ENCODE measurements at places on chromosomes 4 and X.

- DNase-seq: no peak
Observed at GRCh38 chr4:164012396-164013027, 518.0 kb downstream of the TMA16 start.

DNA sequence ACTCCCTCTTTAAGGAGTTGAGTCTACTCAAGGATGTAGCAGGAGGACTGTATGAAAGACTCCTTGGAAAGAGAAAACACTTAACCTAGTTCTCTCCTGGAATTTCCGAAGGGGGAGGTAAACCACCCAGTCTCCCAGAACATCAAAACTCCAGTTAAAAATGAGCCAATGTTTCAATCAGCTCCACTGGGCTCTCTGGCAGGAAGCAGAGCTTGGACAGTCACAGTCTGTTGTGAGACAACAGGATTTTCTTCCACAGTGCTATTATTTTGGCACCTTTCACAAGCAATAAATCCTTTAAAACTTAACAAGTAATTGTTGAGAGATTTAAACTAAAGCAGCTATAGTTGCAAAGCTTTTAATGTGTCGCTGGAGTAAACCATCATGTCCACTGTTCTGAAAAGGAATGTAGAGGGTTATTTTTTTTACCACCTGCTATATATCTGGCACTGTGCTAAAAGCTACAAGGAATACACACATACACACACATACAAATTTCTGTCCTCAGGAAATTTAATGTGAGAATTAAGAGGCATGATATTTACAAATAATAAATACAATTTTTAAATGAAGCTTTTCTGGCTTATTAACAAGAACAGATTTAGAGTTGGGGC lies 229.2 kb upstream of the INTU start:
- no peak for DNase-seq

DNA sequence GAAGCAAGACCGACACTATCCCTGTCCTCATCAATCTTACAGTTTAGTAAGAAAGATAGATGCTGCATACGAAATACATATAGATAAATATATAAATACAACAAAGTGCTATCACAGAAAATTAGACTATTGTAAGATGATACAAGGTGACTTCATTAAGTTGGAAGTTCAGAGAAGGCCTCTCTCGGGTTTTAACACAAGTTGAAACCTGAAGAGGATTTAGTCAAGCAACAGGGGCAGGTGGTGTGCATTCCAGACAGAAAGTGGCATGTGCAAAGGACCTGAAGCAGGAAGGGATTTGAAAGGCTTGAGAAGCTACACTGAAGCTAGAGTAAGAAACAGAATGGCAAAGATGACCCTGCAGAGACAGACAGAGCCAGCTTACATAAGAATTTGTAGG lies 36.5 kb downstream of the USP46 start:
- DNase-seq: no peak

DNA sequence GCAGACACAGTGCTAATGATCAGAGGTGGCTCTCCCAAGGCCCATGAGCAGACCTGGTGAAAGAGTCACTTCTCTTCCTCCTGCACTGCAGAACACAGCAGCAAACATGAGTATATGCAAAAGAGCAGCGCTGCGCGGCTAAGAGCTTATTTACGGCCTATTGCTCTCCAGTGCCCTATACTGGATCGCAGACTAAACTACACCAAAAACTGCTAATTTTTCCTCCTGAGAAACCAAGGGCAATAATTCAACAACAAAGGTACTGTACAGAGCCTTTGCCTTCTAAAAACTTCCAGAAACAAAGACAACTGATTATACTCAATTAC lies 702.5 kb downstream of the ARAP2 start:
- no peak for DNase-seq

- DNase-seq: no peak
Observed at GRCh38 chrX:110588164-110588563, 207.5 kb downstream of the CHRDL1 start.

DNA sequence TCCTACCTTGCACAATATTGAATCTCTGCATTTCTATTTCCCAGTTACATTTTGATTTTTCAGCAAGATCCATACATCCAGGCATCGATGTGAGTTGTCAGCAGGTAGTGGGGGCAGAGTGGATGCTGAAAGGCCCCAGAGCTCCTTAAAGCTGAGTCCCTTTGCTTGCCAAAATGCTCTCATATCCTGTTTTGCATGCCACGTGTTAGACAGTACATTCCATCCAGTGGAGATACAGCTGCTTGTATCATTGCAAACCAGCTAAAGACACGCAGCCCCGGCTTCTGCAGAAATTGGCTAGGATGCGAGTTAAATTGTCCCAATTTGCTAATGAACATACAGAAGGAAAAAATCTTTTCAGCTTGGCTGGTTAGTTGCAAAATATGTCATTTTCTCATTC lies 179.6 kb upstream of the MXRA5 start:
- DNase-seq: no peak

DNA sequence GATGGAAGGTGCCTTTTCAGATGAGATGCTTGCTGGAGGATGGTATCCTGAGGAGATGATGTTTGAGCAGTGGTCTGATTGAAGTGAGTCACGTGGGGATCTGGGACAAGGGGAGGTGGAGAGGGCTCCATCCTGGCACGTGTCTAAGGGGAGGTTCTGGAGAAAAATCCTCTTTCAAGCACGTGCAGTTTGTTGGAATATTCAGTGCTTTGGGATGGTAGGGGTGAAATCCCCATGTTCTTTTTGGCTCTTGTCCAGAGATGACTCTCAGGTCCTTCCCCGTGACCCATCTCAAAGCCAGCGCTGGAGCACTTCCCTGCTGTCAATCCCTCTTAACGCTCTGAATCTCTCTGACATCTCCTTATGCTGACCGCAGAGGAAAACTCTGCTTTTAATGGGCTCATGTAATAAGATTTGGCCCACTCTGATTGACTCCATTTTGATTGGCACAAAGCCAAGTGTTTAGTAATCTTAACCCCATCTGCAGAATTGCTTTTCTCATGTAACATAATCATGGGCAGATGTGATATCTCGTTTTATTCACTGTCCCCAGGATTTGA lies 10.8 kb upstream of the KLKB1 start:
- DNase-seq: no peak

DNA sequence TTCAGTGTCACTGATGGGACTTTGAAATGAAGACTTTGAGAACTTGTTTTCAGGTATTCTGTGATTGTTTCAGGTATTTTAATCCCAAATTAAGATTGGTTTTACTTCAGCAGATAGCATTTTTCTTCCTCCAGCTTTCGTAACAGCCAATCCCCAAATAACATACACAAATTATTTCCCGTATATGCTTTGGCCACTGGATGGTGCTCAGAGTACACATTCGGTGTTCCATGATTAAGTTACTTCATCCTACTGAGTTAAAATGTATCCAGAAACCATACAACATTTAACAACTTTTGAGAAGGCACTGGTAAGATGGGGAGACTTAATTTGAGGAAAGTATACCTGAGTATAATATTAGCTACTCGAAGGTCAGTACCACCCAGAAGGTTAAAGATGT lies 233.4 kb upstream of the FAM47A start:
- DNase-seq: no peak

DNA sequence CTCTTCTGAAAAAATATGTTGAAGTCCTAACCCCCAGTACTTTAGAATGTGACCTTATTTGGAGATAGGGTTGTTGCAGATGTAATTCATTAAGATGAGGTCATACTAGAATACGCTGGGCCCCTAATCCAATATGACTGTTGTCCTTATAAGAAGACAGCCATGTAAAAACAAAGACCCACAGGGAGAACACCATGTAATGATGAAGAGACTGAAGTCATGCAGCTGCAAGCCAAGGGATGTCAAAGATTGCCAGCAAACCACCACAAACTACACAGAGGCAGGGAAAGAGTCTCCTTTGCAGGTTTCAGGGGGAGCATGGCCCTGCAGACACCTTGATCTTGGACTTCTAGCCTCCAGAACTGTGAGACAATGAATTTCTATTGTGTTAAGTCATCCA lies 37.4 kb downstream of the CXorf58 start:
- DNase-seq: no peak

GRCh38 chr4:85966373-85966772 lies 393.5 kb downstream of the MAPK10 start:
- no peak for DNase-seq

- no peak for DNase-seq
Observed at GRCh38 chr4:12844141-12844540, 640.0 kb downstream of the RAB28 start.

- no peak for DNase-seq
Observed at GRCh38 chr4:182339221-182339641, 96.0 kb downstream of the TENM3 start.

DNA sequence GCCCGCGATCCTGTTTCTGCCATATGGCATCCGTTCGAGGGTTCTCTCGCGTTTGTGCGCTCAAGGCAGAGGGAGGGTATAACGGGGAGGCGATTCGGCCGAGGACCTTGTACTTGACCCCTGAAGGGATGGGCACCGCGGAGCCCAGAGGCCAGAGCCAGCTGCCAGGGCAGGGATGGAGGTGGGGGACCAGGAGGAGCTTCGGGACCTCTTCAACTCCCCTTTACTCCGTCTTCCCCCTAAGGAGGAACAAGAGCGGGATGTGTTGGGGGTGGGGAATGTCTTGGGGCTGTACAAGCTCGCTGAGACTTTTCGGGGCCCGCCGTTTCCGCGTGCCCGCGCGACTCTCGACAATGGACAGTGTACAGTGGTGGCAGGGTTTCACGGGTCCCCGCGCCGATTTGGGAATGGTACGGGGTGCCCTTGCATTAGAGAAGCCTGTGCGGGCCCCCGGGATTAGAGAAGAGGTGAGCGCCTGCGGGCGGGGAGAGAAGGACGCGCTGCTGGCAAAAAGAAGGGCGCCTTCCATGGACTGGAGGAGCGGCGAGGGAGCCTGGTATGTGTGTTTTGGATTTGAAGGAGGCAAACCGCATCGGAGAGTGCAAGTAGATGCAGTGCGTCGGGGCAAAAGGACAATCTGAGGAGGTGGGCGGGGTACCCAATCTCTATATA lies 760 bp downstream of the UGT8 start:
- peak; percentile 33 for DNase-seq

GRCh38 chrX:38061335-38061734 lies 55.0 kb downstream of the SYTL5 start:
- DNase-seq: no peak

- DNase-seq: no peak
Observed at GRCh38 chr4:39406763-39407583, at the start of gene KLB. TSS of gene KLB (plus strand) at chr4:39406930. CDS start at chr4:39406950, 20 bp downstream.

DNA sequence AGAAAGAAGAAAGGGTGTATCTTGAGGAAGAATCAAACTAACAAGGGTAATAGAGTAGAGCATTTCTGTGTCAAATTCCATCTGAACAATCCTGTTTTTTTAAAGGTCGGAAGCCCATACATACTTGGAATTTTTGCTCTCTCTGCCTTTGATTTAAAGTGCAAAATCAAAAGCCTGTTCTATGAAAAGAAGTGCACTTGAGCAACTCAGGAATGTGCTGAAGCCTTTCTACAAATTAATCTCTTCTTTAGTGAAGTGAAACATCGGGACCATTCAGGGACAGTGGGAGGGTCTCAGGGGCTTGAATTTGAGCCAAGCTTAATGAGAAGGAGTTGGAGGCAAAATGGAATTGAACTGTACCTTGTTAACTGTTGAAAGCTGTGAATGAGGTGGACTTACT lies 1008.5 kb upstream of the LCORL start:
- DNase-seq: no peak

- DNase-seq: no peak
Observed at GRCh38 chr4:153427363-153428071, 38.6 kb upstream of the TMEM131L start.

- no peak for DNase-seq
Observed at GRCh38 chr4:7124689-7125442, 57.0 kb upstream of the GRPEL1 start.

- no peak for DNase-seq
Observed at GRCh38 chr4:73822812-73823504, 13.5 kb upstream of the CXCL6 start.

- no peak for DNase-seq
Observed at GRCh38 chrX:576904-577560, 53.6 kb upstream of the SHOX start.

- no peak for DNase-seq
Observed at GRCh38 chr4:81884986-81885385, 413.3 kb upstream of the RASGEF1B start.

- DNase-seq: no peak
Observed at GRCh38 chr4:81808011-81808672, 336.4 kb upstream of the RASGEF1B start.

DNA sequence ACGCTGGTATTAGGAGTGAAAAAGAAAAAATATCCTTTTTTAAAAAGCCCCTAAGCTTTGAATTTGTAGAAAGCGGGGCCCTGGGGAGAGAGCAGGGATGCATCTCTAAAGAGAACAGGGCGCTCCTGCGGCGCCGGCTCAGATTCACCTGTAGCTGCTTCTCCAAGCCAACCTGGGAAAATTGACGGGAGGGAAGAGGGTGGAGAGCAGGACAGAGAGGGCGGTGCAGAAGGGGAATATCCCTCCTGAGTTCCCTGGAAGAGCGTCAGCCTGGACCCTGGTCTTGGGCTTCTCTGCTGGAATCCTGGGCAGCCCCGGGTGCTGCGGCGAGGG lies 776 bp upstream of the SOWAHD start:
- DNase-seq: no peak

- DNase-seq: no peak
Observed at GRCh38 chrX:111047575-111047974, 48.4 kb upstream of the PAK3 start.

GRCh38 chrX:42759881-42760280 lies 18.1 kb downstream of the PPP1R2C start:
- DNase-seq: no peak

DNA sequence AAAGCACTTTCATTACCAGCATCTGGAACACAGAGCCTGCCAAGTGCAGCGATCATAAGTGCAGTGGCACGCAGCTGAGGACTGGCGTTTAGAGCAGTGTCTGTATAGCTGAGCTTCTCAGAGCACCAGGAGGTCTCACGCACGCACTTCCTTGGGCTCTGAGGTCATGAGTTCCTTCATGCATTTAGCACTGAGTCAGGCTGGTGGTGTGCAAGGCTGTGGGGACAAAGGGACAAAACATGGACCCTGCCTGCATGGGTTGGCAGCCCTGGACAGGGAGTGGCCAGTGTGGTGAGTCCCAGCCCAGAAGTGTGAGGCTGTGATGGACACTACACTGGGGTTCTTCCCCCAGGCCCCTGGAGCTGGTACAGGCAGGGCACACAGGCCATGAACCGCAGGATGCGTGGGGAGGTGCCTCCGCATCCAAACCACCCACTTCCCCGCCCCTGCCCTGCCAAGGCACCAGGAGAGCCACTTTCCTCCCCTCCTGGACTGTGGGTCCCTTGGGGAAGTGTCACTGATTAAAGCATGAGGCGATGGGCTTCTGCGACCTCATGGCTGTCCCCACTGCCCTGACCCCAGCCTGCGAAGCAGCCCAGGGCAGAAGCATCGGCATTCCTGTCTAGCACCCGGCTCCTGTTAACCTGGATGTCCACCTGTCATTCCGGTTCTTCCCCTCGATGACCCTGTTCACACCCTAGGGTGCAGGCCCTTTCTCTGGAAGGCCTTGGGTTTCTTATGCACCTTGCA lies 37.2 kb upstream of the GPR78 start:
- DNase-seq: no peak

DNA sequence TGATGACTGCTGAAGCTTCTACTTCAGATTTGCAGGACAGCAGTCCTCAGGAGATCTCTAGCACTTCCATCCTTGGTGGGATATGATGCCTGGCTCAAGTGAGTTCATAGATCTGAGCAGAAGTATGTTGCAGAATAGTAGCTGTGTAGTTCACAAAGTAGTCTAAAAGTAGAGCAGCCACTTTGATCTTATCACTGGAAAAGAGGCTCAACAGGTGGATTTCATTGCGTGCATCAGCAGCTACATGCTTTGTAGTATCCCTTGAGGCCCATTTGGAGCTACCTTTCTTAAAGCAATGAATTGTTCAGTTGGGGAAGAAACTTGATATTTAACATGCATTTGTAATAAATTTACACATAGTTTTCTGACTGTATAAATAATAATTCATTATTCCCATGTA lies 29.9 kb downstream of the BEX3 start:
- DNase-seq: no peak

All from memory B cell (primary cell).